RCC 7860 (cell line): ENCODE measurements at places on chromosomes 6 and 20.
A peak's percentile ranks its signal among the peaks of the same experiment; 100 is the strongest.

- no peak for DNase-seq
These were observed 202.6 kb downstream of the PLCB1 start for GRCh38 chr20:8334641-8335040.

GRCh38 chr20:8094850-8095249, 37.2 kb upstream of the PLCB1 start:
- DNase-seq, result no peak

DNA sequence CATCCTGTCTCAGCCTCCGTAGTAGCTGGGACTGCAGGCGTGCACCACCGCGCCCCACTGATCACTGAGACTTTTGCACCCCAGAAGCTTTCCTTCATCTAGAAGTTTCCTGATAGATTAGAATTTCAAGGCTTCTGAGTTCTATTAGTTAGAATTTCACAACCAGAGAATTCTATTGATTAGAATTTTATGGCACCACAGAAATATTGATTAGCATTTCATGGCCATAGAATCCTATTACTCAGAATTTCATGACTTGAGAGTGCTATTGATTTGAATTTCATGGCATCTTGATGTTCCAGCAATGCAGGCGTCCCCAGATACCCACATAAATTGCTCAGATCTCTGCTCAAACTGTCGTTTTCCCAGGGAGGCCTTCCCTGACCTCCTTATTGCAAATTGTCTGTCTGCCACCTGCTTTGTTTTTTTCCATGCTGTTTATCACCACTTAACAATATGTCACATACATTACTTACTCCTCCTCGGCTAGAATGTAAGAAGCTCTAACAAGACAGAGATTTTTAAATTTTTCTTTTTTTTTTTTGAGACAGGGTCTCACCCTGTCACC, 16.9 kb upstream of the CBFA2T2 start:
- no peak for DNase-seq

DNA sequence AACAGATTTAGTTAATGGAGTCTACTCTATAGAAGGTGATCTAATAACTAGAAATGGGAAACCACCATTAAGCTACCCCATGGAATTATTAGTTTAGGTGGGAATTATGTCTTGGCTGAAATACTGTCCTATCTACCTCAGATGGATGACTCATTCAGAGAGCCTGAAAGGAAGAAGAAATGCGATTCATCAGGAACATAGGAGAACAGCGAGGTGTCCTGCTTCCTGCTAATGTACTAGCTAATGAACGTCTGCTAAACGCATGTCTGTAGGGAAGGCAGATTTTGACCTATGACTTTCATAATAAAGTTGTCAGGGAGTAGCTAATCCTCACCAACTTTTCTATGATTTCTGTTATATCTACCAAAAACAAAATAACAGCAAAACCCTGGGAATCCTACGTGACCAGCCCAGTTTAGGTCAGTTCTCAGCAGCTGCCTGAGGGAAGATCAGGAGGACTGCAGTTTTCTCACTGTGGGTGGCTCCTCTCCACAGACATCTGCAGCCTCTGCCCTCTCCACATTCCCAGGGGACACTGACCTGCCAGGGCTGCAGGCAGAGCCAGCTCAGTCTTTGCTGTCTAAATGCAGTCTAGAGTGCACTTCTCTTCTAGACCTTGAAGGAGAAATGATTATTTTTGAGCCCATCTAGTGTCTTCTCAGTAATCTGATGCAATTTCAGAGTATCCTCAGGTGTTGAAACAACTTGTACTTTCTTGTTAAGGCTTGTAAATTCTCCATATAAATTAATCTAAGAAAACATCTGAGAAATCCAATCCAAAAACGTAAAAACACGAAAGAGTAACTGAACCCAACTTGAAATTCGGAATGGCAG, 18.1 kb upstream of the SFT2D1 start:
- DNase-seq, result no peak

DNA sequence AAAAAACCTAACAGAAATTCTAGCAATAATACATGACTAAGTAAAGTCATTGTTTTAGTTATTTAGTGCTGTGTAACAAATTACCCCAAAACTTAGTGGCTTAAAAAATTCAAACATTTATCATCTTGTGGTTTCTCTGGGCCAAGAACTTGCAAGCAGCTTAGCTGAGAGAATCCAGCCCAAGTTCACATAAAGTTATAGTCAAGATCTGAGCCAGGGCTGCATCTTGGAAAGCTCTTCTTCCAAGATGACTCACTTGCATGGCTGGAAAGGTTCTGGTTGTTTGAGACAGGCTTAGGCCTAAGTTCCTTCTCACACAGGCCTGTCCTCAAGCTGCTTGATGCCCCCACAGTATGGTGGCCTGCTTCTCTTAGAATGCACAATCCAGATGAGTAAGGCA, 217.8 kb upstream of the TSHZ2 start:
- DNase-seq, result no peak

DNA sequence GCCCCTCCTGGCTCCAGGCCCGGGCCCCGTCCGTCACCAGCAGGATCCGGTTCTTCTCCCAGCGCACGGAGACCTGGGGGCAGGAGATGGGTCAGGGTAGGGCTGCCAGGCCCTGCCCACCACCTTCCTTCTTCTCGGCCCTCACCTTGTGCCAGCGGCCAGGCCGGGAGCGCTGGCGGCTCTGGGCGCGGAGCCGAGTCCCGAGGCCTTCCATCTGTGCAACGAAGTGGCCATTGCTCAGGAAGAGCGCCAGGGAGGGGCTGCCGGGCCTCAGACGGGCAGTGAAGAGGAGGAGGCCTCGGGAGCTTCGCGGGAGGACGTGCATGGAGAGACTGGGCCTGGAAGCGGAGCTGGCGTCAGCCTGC, 7.9 kb downstream of the ADRM1 start:
- no peak for DNase-seq

DNA sequence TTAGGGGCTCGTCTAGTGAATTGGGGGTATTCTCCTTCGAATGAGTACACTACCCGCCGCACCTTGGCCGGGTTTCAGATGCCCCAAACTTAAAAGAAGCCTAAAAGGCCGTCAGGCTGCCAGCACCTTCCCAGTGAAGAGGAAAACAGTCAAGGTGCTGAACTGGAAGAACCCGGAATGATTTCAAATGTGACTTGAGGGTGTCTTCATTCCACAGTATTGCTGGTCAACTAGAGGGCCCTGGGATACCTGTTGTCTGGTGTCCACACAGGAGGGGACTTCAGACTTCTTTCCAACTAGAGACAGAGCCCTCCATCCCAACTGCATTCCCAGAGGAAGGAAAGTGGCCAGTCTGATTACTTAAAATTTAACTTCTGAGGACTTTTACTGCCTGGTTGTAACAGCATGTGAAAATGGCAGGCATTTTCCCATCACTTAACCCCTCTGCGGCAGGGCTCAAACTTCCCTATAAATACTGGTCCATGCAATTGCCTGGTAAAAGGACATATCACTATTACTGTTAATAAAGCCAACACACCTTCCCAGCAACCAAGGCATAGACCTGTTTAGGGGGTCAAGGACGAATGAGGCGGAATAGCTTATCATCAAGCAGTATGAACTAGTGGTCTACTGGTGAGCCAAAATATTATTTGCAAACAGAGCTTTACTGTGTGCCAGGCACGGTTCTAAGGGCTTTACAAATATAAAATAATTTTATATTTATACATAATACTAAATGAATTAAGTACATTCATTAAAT, 651 bp upstream of the SAMHD1 start:
- DNase-seq, result no peak

DNA sequence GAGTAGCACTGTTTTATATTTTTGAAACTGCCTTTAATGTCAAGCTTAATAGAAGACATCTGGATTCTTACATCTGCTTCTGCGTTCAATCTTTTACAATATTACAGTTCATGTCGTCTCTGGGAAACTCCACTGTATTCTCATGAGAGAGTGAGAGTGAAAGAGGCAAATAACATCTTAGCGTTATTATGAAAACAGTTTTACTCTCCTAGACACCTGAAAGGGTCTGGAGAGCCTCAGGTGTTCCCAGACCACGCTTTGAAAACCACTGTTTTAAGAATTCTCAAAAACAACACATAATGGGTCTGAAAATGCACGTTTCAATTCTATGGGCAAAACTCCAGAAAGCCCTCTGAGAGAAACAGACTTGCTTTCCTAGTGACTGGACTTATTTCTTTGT, 63.3 kb downstream of the ARHGAP18 start:
- no peak for DNase-seq

DNA sequence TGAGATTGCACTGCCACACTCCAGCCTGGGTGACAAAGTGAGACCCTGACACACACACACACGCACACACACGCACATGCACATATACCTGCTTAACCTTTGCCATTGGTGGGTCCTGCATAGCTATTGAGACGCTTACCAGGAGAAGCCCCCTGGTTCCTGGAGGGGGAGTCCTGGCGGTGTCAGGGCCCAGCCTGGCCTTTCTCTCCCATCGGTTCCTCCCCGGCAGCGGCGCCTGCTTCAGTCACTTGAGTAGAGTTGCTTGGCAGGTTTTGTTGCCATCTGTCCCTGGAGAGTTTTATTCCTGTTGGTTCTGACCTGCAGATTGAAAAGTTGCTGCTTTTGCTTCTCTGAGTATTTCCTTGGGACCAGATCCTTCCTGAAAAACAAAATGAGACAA, 20.6 kb upstream of the FAM209A start:
- DNase-seq, result no peak

- DNase-seq, result no peak
These were observed 370 bp downstream of the CDH22 start for GRCh38 chr20:46307999-46308257.

DNA sequence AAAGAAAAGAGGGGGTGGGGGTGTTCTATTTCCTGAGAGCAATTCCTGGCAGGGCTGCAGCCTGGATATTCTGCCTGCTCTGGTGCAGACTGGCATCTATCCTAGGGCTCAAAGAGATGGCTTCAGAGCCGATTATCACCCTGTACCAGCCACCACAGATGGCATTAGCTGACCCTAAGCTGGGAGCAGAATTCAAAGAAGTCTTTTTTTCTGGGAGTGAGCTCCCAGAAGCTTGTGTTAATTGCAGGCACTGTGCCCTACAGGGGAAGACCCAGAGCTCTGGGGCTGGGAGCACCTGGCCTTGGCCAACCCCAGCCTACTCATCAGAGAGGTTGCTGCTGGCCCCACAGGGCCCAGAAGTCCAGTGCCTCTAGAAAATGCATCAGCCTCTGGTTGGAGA, 85.9 kb downstream of the PXDC1 start:
- no peak for DNase-seq

DNA sequence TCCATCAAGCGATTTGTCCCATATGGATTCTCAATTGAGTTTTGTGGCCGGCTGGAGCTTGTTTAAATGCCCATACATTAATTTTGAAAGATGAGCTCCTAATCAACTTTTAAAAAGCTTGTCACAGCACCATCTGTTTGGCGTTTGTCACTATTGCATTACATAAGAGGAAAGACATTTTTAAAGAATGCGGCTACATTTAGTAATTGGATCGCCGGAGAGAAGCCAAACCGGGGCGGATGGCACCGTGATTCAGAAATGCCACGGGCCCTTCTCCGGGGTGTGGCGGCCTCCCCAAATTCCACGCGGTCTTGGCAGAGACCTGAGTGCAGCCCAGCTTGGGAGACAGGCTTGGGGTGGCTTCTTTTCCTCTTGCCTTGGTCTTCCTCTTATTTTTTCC, 67.7 kb upstream of the ZNFX1 start:
- DNase-seq, result peak; percentile 60

- DNase-seq, result no peak
These were observed 23.5 kb downstream of the BICRAL start for GRCh38 chr6:42805297-42805861.

DNA sequence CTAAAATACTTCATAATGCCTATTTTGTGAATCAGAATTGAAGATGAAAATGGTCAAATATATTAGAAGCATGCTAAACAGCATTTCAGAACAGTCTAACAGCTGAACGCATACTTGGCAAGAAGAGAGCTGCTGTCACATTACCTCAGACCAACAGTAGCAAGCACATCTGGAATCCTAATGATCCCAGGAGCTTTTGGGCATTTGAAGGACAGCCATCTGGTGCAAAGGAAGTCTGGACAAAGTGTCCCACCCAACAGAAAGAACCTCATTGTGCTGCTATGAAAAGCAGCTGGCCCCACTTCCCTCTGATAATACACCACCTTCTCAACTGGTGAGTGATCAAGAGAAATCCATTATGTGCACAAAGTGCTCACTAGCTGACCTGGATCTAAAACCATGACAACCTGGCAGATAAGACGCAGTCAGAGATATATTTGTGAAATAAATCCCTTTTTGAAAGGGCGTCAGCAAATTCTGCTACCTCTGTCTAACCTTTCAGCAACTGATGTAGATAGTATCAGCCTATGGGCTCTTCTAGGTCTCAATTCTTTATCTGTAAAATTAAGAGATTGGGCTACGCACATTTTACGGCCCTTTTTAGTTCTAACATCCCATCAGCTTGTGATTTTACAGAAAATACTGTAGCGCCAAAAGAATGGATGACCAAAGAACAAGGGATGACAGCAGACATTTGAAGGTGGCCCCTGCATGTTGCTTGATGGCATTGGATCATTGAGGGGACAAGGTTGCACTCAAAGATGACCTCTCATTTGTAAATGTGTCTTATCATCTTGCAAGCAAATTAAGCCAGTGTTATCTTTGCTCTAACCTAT, 78.7 kb downstream of the SGK1 start:
- DNase-seq, result no peak

GRCh38 chr20:31679357-31680285, 41.9 kb downstream of the COX4I2 start:
- no peak for DNase-seq

DNA sequence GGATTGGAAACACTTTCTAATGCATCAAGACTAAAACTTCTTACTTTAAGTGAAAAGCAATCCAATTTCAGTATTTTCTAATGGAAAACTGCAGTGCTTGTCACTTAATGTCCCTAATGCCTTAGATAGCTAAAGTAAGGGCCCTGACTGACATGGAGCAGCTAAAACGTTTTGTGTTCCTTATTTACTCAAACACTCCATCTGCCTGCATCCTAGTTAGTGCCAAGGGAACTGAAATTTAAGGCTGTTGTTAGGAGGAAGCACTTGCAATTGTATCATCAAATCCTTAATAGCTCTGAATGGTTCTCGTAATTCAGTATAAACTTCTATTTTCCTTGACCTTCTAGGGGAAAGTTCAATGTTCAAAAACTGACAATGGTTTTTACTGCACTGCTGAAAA, 127.4 kb downstream of the GJA10 start:
- DNase-seq, result no peak

DNA sequence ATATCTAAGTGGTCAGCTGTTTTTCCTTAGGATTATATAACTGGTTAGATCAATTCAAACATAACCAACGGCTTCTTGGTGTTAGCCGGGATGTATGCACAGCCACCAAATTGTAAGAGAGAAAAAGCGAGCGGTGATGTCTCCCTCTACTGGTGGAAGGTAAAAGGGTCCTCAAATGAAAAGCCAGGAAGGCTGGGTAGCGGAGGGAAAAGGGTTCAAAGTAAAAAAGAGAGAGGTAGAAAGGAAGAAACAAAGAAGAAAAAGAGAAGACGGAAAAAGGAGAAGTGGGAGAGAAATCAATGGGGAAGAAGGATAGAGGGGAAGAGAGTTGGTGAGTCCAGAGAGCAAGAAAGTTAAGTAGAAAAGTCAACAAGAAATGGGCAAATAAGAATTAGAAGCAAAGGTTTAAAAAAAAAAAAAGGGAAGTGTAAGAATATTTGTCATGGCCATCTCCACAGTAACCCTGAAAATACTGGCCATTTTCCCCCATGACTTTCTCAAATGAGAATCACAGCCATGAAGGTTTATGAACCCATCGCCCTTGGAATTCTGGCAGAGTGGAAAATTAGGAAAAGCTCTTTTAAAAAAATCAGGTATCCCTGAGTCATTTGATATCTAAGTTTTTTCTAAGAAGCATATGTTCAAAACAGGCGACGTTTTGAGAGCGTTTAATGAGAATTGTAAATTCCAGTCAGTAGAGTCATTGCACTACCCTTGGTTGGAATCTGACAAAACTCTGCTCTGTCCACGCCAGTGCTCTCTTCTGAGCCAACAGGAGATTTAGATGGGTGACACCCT, 155.6 kb upstream of the SNX9 start:
- DNase-seq, result peak; percentile 39
